ENCODE measurements at places on chromosomes 7 and 10. TPM values are rescaled to one million over a fixed set of nuclear protein-coding genes. Genes with fewer than 3 reads are reported as not detected.

GRCh38 chr10:132787495-132788179, 1.7 kb upstream of the NKX6-2 start:
- no peak for DNase-seq

GRCh38 chr7:66277492-66277891, 72.4 kb downstream of the TPST1 start:
- DNase-seq, result no peak

- DNase-seq, result no peak
These were observed 207.6 kb upstream of the KLF14 start for GRCh38 chr7:130941322-130942210.

DNA sequence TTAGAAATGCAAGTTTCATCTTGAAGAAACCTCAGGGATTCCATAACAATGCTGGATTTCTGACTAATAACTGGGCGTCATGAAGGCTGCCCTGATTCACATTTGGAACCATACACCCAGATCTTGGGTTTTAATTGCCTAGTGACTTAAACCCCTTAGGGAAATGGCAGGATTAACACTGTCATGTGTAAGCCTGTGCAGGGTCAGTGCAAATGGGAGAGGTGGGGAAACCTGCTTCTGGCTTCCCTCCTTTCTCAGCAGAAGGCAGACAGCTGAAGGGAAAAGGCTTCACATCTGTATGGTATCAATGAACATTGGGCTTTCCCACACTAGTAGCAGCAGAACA, 364.2 kb downstream of the ANKRD30A start:
- no peak for DNase-seq

GRCh38 chr7:101333912-101334311, 12.3 kb upstream of the IFT22 start:
- no peak for DNase-seq

GRCh38 chr10:110387983-110388686, 83.4 kb upstream of the SMNDC1 start:
- no peak for DNase-seq

DNA sequence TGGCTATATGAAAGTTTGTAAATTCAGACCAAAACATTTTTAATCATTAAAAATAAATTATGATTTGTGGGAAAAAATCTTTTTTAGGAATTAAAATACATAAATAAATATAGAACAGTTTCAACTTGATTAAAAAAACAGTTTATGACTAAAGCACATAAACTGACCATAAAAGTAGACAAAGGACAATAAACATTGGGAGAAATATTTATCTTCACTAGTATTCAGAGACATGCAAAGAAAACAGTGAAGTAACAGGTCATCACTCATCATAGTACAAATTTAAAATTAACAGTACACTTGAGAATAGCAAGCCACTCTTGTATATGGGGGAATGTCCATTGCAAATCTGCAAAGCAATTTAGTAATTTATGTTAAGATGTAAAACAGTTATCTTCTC, 28.0 kb upstream of the CELF2 start:
- DNase-seq, result no peak

GRCh38 chr7:132309102-132309805, 267.0 kb downstream of the PLXNA4 start:
- DNase-seq, result no peak

DNA sequence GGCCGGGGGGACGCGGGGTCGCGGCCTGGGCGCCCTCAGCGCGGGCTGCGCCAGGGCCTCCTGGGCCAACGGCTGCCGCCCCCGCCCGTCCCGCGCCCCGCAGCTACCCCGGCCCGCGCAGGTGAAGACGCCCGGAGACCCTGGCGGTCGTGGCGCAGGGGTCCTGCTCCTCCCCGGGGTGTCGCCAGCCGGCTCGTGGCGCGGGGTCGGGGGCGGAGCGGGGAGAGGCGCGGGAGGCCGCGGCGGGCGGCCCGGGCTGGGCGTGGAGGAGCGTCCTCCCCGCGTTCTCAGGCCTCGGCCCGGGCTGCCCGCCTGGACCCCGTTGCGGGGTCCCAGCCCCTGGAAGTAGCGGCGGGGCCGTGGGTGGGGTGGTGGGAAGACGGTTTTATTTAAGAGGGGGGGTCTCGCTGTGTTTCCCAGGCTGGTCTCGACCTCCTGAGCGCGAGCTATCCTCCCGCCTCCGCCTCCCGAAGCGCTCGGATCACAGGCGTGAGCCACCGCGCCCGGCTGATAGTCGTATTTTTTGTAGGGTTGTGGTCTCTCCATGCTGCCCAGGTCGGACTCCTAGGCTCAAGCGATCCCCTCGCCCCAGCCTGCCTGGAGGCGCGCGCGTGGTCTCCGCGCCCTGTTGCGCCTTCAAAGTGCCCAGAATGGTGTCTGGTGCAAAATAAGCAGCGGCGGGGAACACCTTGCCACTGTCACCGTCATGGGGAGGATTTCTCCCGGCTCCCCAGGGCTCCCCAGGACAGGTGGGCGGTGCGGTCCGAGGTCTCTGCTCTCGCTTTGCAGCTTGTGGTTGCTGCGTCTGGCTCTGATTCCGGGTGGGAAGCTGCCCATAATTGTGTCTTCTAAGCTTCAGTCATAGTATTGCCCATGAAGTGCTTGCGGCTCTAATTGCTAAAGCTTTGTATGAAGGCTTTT, 15.3 kb upstream of the SUN1 start:
- DNase-seq, result no peak

GRCh38 chr7:102451371-102452054, 13.2 kb downstream of the ALKBH4 start:
- no peak for DNase-seq

- DNase-seq, result no peak
These were observed 73.0 kb downstream of the ADCY1 start for GRCh38 chr7:45646996-45647825.

- no peak for DNase-seq
These were observed 142.1 kb downstream of the STK31 start for GRCh38 chr7:23852135-23852534.

GRCh38 chr7:66099232-66099550, 15.5 kb upstream of the CRCP start:
- DNase-seq, result no peak

DNA sequence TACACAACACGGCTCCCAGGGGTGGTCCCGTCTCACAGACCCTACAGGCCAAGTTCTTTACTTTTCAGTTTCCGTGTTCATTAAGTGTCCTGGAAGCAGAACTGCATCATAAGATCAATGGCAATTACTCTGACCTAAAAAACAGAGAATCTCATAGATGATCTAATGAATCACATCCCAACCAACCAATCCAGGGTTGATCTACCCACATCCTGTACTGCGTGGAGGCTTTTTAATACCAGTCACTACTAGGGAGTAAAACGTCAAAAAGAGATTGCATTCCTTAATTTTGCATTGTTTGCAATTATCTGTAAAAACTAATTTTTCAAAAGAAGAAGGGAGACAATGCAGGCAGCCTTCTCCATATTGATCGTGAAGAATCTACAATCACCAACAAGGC, 72.6 kb downstream of the PARD3 start:
- no peak for DNase-seq

DNA sequence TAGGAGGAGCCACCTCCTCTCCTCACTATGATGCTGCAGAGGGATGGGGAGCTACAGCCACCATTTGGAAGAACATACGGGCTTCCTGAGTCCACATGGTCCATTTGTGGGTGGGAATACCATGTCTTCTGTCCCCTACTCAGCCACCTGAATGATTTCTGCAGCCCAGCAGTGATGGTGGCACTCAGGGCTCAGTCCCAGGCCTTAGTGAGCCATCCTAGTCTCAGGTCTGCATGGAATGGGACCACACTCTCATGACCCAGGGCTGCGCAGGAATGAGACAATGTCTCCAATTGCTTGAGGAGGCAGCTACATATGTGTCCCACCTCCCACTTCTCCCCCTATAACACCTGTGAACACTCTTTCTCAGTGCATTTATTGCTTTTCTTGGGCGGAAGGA, 4.8 kb downstream of the SFTPA1 start:
- DNase-seq, result no peak

DNA sequence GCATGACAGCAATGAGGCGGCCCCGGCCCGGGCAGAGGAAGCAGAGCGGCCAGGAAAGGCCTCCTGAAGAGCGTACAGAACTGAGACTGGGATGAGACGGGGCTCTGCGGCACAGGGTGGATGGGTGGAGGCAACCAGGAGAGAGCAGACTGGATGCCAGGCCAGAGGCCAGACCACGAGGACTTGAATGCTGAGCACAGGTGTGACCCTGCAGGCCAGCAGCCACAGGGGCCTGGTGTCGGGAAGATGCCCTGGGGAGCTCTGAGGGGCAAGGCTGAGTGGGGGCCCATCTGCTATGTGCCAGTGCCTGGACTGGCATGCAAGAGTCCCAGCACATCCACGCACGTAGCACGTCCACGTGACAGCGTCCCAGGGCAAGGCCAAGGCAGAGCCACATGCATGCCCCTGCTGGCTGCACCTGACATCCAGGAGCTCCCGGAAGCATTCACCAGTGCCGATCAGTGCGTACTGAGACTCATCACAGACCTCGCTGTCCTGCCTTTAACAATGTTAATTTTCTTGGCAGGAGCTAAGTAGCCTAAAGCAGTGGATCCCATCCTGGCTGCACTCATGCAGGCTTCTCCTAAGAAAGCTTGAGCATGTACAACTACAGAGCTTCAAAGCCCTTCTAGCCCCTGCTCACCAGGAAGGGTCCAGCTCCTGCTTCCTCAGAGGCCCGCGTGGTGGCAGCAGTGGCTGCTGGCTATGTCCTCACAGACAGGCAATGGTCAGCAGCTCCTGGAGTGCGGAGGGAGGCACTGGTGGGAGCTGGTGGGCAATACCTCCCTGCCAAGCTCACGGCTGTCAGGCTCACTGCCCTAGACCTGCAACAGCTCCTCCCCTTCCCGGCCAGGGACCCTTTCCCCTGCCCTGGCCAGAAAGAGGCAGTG, 18.0 kb downstream of the GRID1 start:
- DNase-seq, result no peak

GRCh38 chr10:49200854-49201253, 12.7 kb upstream of the TMEM273 start:
- no peak for DNase-seq

- DNase-seq, result no peak
These were observed 276.9 kb upstream of the KLF14 start for GRCh38 chr7:131010717-131011431.

DNA sequence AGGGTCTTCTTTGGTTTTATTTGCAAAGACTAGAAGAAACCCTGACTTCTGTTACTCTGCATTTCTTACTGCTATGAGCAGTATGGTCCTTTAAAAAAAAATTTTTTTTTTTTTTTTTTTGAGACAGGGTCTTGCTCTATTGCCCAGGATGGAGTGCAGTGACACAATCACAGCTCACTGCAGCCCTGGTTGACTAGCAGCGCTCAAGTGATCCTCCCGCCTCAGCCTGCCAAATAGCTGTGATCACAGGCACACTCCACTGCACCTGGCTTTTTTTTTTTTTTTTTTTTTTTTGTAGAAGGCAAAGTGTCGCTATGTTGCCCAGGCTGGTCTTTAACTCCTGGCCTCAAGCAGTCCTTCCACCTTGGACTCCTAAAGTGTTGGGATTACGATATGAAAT, 17.4 kb downstream of the CNNM2 start:
- DNase-seq, result no peak

- DNase-seq, result no peak
These were observed 41.5 kb upstream of the NMT2 start for GRCh38 chr10:15209827-15210509.

- DNase-seq, result no peak
These were observed 163.0 kb downstream of the CALN1 start for GRCh38 chr7:72249106-72249505.

GRCh38 chr7:72603073-72603472, 190.9 kb upstream of the CALN1 start:
- no peak for DNase-seq

- no peak for DNase-seq
These were observed 256.0 kb upstream of the ZMIZ1 start for GRCh38 chr10:78812571-78813318.

DNA sequence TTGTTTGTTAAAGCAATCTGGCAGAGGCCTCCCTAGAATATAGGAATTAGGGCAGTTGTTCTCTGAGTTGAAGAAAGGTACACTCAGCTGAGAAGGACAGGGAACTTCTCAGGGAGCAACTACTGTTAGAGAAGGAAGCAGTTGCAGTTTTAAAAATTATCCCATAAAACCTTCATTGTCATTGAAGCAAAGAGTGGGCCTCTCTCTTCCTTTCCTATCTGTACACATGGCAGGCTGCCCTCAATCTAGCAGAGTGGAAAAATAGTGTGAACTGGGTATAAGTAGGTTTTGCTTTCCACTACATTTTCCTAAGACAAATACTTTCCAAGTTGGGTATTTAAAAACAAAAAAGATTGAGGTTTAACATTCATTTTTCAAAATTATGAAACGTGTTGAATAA, 236.7 kb upstream of the KLF14 start:
- no peak for DNase-seq

- no peak for DNase-seq
These were observed 90.7 kb upstream of the KIAA1217 start for GRCh38 chr10:24118246-24118645.

GRCh38 chr7:18320971-18321567, 174.5 kb upstream of the HDAC9 start:
- DNase-seq, result no peak

DNA sequence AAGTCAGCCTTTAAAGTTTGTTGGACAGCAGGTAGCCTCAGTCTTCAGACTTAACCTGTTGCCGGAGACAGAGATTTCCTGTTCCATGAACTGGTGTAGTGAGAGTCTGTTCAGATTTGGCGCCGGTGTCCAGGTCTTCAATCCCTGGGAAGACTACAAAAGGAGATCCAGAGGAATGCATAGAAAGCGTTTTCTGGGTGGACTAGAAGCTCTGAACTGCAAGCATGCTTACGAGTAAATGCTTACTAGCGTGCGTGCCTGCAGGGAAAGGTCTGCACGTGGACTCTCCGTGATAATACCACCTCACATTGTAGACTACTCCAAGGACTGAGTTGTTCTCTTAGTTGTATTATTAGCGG, 878 bp downstream of the GLRX3 start:
- DNase-seq, result no peak

GRCh38 chr7:1106063-1106792, 18.3 kb downstream of the GPER1 start:
- no peak for DNase-seq

DNA sequence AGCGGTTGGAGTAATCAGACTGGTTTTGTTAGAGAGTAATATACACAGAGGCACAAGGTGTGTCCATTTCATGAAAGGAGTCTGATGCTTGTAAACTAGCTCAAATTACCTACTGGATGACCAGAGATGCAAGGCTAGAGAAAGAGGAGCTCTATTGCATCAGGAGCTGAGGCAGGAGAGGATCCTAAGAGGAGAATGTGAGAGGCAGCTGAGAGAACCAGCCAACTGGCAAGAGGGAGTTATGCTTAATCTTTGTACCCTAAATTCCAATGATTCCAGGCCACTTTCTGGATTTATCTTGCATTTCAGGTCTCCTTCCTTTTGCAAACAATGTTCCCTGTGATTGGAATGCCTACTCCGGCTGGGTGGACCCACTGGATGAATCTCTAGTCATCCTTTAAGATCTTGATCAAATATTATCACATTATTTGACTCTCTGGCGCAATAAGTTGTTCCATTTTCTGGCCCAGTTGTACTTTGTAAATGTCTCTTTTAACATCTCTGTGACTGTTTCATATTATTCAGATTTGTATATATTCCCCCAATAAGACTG, 57.5 kb upstream of the PTPN12 start:
- no peak for DNase-seq

The VPS37D gene
- 1.8 TPM for polyA plus RNA-seq

The CLCN1 gene
- not detected for polyA plus RNA-seq

The FEZF1 gene
- polyA plus RNA-seq, result not detected

The PARG gene
- polyA plus RNA-seq, result 13.7 TPM

The RBP3 gene
- polyA plus RNA-seq, result not detected

The TEX36 gene
- polyA plus RNA-seq, result not detected

The MEIG1 gene
- 0.21 TPM for polyA plus RNA-seq

The ACBD7 gene
- 0.58 TPM for polyA plus RNA-seq

The CDK1 gene
- 10.4 TPM for polyA plus RNA-seq

The PPP1R17 gene
- not detected for polyA plus RNA-seq

The MEOX2 gene
- polyA plus RNA-seq, result not detected

The STOX1 gene
- polyA plus RNA-seq, result 0.07 TPM

The OPN4 gene
- not detected for polyA plus RNA-seq

The ITGA8 gene
- polyA plus RNA-seq, result 0.25 TPM
